Activated T-cell treated with anti-CD3 and anti-CD28 coated beads for 24 hours (primary cell): ENCODE measurements at places on chromosomes 6 and 20.
A peak's percentile ranks its signal among the peaks of the same experiment; 100 is the strongest.

DNA sequence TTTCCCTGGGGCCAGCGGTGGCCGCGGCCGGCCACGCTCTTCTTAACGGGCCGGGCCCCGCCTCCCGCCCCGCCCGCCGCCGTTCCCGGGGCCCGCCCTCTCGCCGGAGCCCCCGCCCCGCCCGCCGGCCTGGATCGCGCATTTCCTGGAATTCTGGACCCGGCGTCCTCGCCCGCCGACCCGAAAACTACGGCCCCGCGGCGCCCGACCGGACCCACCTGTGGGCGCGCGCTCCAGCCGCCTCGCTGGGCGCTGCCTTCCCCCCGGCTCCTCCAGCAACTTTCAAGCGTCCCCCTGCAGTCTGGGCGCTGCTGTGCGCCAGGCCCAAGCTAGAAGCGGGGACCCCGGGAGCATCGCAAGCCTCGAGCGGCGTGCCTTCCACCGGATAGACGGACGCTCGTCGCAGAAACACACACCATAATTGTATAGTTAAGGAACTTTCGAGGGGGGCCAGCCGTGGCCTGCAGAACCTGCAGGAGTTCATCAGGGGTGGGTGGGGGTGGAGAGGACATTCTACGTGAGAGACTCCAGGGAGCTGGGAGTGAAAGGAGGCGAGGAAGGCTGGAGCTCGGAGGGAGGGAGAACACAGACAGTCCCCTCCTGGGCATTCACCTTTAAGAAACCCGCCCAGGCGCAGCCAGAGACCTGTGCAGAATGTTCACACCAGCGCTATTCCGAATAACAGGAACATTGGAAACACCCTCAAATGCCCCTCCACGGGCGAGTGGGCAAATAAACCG is at the start of gene ADA:
ADA (minus strand) TSS at position 16 of the 740 bp plus-strand sequence. CDS start 92 bp downstream, outside the sequence.
- peak; percentile 19 for DNase-seq

DNA sequence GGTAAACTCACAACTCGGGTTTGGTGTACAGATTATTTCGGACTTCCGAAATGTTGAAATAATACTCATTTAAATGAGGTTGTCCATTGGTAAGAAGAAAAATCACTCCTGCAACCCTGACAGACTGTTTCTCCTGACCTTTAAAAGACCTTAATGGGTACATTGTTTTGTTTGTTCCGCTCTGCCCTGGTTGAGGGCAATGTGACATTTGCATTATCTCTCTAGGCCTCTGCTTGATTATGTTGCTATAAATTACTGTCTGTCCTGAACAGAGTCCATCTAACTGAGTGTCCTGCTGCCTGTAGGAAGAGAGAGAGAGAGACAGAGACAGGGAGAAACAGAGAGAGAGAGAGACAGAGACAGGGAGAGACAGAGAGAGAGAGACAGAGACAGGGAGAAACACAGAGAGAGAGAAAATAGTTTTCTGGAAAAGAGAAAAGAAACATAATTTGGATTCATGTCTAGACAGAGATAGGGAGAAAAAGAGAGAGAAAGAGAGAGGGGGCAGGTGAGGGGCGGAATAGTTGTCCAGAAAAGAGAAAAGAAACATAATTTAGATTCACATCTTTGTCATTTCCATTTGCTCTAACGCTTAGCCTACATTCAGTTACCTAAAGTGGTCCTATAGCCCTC is 83.2 kb downstream of the SHLD1 start:
- no peak for DNase-seq

DNA sequence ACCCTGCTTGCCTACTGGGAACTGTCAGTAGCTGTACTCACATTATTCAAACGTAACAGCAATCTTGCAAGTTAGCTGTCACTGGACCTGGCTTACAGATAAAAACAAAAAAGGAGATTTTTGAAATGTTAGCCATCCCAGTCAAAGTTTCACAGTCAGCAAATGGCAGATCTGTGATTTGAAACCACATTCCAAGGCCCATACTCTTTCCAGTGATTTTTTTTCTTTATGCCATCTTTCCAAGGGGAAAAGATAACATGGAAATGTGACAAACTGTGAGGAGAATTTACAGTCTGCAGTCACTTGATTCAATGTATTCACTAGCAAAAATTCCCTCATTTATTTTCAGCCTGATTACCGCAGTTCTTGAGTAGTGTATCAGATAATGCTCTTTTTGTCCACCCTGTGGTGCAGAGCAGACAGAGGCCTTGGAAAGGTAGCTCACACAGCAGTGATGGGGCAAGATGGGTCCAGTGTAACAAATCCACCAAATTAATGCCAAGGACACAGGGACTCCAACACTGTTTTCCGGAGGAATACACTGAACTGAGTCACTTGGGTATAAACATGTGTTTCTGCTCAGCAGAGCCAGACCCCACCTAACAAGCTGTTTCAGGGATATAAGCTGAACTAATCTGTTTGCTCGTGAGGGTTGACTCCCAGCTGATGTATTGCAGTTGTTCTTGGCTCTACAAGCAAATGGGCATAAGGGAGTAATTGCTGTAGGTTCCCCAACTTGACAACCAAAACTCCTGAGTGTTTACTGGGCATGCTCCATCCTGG is 49.9 kb upstream of the ADGRF1 start:
- DNase-seq, result no peak

GRCh38 chr6:35298625-35299140 is 1.1 kb downstream of the DEF6 start:
- DNase-seq, result no peak

- DNase-seq, result no peak
These were observed 88.4 kb upstream of the KCNG1 start for GRCh38 chr20:51111290-51111689.

DNA sequence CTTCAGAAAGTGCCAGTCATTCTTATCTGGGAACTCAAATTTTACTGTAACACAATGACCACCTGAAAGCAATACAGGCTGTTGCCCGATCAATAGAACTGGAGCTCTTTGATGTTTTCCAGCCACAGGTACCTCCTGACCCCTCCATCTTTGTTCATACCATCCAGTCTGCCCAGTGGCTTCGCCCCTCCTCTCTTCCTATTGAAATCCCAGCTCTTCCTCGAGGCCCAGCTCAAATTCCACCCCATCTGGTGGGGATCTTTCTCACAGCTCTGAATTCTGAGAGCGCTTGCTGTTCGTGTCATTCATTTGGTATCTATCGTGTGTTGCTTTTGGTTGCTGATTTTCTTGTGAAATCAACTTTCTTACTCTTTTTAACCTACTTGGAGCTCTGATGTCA is 87.9 kb upstream of the CNKSR3 start:
- DNase-seq, result no peak

DNA sequence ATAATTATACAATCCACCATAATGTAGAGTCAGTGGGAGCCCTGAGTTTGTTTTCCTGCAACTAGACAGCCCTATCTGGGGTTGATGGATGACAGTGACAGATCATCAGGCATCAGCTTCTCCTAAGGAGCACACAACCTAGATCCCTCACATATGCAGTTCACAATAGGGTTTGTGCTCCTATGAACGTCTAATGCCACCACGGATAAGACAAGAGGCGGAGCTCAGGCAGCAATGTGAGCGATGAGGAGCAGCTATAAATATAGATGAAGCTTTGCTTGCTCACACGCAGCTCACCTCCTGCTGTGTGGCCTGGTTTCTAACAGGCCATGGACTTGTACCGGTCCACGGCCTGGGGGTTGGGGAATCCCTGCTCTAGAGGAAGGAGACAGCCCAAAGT is 25.9 kb downstream of the EDEM2 start:
- DNase-seq, result no peak

DNA sequence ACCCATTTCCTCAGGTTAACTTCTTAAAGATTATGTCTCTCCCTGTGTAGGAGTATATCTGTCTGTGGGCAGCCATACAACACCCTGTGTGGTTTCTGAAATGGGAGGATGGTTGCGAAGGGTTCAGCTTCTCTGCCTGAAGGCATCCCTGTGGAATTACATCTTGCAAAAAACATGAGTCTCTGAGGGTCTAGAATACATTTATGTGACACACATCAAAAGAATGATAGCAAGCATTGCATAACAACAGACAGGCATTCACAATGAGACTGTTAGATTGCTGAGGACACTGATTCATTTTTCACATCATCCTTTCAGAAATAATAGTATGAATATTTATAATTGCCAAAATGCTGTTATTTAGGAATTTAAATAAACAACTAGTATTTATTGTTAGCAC is 670.9 kb downstream of the HTR1B start:
- DNase-seq, result no peak

DNA sequence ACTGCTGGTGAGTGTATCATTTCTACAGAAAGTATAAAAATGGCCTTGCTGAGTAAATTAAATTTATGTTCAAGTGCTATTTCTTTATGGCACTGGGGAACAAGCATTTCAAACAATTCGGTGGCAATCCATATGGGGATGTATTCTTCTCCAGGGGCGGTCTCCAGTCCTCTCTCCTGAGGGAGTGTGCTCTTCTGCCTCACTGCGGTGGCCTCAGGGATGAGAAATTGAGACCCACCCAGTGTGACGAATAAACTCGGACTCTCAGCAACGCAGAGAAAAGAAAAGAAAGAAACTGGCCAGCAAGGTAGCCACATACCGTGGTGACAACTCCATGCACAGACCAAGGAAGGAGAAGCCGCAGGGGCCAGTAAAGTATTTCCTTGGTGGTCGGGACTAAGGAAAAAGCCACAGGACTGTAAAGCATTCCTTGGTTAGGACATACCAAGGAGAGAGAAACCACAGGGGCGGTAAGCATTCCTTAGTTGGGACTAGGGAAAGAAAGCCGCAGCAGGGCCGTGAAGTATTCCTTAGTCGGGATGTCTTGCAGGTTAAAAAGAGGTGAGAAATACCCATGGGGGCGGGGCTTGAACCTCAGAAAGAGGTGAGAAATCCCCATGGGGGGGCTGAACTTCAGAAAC is 13.6 kb upstream of the GOPC start:
- no peak for DNase-seq

DNA sequence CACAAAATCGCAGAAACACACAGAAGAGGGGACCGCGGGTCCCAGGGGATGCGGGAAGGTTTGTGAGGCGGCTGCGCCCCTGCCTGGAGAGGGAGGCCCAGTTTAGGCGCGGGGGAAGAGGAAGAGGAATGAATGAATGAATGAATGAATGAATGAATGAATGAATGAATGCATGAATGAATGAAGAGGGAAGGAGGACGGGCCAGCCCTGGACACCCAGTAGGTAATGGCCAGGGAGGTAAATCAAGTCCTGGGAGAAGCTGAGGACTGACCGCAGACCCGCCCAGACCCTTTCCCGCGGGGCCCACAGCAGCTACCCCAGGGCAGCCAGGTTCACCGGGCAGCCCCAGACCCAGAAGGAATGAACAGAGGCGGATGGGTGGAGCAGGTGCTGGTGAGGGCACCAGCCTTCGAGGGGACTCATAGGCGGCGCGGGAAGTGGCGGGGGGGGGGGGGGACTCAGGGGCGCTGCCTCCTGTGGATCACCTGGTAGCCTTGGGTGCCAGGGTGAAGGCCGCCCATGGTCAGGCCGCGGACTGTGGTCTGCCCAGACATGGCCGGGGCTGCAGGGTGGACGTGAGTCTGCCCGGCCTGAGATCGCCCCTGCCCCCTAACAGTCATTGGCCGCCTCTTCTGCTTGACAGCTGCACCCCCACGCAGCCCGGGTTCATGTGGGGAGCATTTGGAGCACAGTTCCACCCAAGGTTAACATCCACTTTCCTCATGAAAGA is 192.0 kb upstream of the PDE10A start:
- no peak for DNase-seq

DNA sequence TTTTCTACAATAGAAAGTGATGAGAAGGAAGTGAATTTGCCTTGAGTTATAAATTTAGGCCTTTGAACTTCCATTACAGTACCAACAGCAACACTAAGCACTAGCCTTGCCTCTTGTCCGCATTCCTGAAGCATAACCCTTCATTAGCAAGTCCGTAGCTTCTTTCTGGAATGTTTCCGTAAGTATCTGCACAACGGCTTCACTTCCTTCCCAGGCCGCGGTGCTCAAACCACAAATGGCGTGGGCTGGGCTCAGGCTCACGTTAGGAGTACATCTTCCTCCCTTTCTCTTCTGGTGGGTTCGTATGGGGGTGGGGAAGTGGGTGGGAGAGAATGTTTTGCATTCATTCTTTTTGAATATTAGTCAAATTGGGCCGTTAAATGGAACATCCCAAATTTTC is 193.8 kb upstream of the SNX9 start:
- no peak for DNase-seq

GRCh38 chr6:36697481-36697903 is at the start of gene RAB44:
Gene RAB44, plus strand, starts transcription at chr6:36697826. Its CDS starts 6,410 bp downstream, at chr6:36704236.
- no peak for DNase-seq

DNA sequence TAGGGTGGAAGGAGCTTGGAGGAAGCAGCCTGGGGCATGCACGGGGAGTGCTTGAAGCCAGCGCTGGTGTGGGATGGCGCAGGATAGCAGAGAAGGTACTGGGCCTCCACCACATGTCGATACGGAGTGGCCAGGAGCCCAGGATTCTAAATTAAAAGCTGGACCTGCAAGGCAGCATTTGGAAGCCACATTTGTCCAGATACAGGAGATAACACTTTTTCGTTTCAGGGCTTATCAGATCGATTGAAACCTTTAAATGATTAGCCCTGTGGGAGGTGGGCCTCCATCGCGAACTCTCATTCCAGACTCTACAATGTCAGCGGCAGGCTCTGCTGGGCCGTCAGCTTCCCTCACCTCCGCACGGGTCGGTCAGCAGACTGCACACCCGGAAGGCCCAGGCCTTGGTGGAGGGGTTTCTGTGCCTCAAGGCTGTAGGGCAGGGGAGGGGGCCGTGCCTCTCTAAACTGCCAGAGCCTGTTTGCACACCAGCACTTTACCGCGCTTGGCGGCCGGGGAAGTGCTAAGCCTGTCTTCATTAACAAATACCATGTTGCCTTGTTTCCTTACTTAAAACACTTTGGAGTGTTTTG is 17.9 kb downstream of the EDN3 start:
- DNase-seq, result no peak

- DNase-seq, result no peak
These were observed 7.9 kb downstream of the GPLD1 start for GRCh38 chr6:24481449-24481848.

- no peak for DNase-seq
These were observed 168.0 kb upstream of the LRFN2 start for GRCh38 chr6:40755046-40755681.

- no peak for DNase-seq
These were observed 111.2 kb downstream of the KCNQ5 start for GRCh38 chr6:72733045-72733444.

DNA sequence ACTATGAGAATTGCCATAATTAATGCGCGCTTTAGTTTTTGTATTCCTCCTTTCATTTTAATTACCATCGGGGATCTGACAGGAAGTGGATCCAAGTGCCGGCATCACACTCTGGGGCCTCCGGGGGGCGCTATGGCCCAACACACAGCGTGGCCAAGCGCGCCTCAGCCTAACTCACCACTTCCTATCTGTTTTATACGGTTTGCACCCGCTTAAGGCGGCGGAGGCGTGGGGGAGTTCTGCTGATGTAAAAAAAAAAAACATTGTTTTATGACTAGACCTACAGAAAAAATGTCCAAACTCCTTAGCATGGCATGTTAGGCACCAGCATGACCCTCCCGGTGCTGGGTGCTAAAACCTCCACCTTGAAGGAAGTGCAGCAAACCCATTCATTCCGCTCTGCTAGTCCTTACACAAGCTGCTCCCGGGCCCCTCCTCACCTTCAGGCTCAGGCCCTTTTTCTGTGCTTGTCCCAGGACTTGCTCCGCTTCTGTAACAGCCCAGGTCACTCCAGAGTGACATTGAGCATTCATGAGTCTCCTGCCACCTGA is 4.5 kb upstream of the EBF4 start:
- DNase-seq, result peak; percentile 56

GRCh38 chr20:2178318-2179232 is 76.9 kb downstream of the STK35 start:
- no peak for DNase-seq

GRCh38 chr20:45117581-45117980 is 2.6 kb upstream of the WFDC5 start:
- DNase-seq, result no peak

- no peak for DNase-seq
These were observed 408.5 kb upstream of the SULF2 start for GRCh38 chr20:48193627-48194425.

- DNase-seq, result no peak
These were observed 1714.5 kb downstream of the GRIK2 start for GRCh38 chr6:103107985-103108384.
